ENCODE measurements at places on chromosomes 3 and 15. TPM values are rescaled to one million over a fixed set of nuclear protein-coding genes. Genes with fewer than 3 reads are reported as not detected.
A peak's percentile ranks its signal among the peaks of the same experiment; 100 is the strongest.

DNA sequence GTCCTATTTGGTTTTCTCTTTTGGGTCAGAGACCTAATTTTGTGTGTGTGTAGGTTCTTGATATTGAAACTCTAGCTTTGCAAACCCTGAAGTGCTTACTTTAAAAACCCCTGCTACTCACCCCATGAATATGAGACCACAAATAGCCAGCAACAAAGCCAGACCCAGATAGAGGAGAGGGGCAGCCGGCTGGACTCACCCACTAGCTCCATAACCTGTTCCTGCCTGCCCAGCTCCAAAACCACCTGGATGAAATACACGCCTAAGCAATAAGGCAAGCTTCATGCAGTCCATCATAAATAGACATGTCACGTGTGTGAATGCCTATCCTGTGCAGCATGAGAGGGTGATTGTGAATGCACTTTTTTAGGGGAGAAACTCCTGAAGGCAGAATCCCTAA is 3.7 kb upstream of the TXNRD3 start:
- DNase-seq = peak; percentile 53

The CHSY1 gene
- total RNA-seq = 21.3 TPM

- DNase-seq = no peak
These were observed 82.1 kb downstream of the DUT start for GRCh38 chr15:48413304-48413703.

The STRIT1 gene
- not detected for total RNA-seq

- DNase-seq = no peak
These were observed 36.0 kb upstream of the MBNL1 start for GRCh38 chr3:152232679-152233078.

The ADGRG7 gene
- total RNA-seq = not detected

DNA sequence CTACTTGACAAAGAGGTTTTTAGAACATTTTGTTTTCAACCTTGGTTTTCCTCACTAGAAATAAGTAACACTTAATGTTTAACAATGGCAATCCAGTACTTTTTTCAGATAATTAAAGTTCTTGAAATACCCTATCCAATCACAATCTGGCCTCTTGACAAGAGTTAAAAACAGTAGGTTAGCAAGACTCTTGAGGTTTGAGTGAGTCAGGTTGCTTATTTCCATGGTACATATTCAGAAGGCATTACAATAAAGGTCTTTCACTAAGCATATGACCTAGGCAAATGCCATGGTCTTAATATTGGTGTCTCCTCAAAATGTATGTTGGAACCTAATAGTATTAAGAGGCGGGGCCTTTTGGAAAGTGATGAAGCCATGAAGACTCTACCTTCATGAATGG is 5.6 kb downstream of the SUCNR1 start:
- DNase-seq = no peak

- DNase-seq = no peak
These were observed 1.8 kb downstream of the GSK3B start for GRCh38 chr3:120092474-120092873.

- no peak for DNase-seq
These were observed 85.0 kb upstream of the PLXNA1 start for GRCh38 chr3:126897943-126898342.

DNA sequence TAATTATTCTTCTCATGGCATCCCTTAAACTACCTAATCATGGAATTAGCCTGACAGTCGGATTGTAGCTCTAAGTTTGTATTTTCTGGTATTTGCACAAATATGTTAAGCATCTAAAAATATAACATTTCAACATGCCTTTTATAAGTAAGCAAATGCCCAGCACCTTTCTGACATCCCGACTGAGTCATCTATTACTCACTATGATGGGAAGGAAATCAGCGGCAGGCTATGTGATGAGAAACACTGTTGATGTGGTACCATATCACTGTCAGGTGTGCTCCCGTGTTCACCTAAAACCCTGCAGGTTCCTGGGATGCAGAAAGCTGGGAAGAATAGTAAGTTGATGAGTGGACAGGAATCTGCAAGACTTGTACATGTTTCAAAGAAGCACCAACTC is 367.8 kb upstream of the IL12A start:
- DNase-seq = no peak

- no peak for DNase-seq
These were observed 77.9 kb upstream of the IGSF10 start for GRCh38 chr3:151538456-151539393.

Measured in esophagus muscularis mucosa (tissue), 4 donors.